ENCODE measurements at places on chromosomes 12 and 14.
A peak's percentile ranks its signal among the peaks of the same experiment; 100 is the strongest.

- DNase-seq = no peak
Measured at GRCh38 chr12:109950625-109951024, 45.5 kb downstream of the GIT2 start.

DNA sequence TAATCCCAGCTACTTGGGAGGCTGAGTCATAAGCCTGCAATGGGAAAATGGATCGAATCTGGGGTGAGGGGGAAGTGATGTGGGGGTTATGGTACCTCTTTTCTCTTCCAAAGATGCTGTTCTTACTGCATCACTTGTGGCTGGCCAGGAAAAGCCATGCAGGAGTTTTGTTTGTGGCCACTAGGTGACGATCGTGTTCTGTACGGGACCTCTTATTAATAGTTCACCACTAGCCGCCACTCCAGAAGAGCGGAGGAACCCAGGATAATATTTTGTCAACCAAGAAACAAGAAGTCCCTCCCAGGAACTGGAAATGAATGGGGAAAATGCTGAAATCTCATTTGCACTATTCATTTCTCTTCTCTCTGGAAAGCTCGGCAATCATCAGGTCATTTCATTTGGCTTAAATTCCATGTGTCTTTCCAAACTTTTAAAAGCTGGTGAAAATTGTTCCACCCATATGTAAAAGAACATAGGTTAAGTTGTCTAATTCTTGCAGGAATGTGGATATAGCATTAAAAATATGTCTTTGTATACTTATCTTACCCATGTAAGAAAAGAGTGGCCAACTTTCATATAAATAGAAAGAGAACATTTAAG lies 8.9 kb downstream of the GPR65 start:
- DNase-seq = peak; percentile 53

DNA sequence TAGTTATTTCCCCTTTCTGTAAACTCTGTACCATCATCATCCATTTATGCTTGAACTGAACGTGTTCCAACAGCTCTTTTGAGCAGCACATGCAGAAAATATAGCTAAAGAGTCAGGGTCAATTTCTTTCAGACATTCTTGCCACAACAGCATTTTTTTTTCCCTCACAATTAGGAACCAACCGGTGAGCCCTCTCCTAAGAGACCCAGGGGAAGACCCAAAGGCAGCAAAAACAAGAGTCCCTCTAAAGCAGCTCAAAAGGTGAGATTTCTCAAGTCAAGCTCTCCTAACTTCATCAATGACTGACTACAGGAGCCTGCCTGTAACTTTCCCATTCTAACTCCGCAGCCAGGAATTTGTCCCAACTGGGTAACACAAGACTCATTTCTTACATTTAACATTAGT lies 3.5 kb downstream of the HMGA2 start:
- no peak for DNase-seq

DNA sequence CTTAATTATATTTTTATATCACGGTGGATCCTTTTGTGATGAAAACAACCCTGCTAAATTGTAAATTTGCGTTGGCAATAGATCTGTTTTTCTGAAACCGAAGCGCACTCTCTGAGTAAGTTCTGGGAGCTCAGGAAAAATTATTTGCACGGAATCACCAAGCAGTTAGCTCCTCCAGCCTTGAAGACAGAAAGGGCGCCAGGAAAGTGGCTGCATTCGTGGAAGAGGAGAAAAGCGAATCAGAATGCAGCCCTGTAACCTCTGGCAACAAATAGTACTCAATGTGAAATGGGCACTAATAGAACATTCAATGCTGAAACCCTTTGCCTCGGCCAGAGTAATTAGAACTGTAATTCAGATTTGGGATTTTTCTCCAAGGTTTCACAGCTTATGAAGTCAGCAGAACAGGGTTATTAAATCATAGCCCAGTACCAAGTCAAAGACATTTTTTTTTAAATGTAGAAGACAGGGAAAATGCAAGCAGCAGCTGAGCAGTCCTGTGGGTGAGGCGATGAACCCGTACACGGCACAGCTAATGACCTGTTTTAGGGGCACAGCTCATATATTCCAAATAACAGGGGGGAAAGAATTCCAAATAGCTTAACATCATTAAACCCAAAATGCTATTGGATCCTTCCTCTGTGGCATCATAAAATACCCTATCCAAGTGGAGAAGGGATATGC lies 251.4 kb downstream of the EGLN3 start:
- DNase-seq = no peak

GRCh38 chr14:28584951-28585350 lies 181.6 kb upstream of the FOXG1 start:
- DNase-seq = no peak

DNA sequence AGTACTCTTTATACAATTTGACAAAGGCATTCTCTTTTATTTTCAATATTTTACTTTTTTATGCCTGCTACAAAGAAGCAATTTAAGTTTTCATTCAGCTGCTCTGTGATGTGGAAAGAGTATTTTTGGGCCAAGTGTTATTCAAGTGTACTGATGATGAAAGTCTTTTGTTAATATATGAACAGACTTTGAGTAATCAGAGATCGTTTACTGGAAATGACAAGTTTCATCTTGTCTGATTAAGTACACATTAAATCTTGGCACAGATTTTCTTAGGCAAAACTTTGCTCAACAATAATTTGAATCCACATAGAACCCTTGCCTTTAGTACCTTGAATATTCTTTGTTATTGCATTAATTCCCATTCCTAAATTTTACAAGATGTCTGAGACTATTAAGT lies 13.3 kb upstream of the PZP start:
- peak; percentile 64 for DNase-seq

DNA sequence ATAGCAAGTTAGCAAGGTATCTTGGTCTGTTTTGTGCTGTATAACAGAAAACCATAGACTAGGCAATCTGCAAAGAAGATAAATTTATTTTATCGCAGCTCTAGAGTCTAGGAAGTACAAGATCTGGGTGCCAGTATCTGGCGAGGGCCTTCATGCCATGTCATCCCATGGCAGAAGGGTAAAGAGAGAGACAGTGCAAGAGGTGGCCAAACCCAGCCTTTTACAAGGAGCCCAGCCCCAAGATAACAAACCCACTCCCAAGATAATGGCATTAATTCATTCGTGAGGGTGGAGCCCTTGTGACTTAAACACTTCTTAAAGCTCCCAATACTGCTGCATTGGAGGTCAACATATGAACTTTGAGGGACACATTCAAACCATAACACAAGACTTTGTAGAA lies 16.9 kb downstream of the RPS29 start:
- DNase-seq = no peak

DNA sequence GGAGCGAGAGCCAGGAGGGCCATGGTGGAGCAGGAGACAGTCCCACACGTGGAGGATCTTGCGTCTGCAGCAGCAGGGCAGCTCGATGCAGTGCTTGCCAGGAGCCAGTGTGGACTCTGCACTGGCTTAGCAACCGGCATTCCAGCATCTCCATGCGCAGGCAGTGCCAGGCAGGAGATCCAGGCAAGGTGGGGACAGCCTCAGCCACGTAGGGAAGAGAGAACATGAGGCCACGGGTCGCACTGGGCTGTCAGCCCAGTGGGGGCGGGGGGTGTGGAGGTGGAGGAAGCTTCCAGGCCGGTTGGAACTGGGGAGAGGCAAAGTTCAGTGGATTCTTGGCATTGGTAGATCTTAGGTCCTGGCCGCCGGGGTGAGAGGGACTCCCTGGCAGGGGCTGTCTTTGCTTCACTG lies 121.0 kb upstream of the EVL start:
- no peak for DNase-seq

DNA sequence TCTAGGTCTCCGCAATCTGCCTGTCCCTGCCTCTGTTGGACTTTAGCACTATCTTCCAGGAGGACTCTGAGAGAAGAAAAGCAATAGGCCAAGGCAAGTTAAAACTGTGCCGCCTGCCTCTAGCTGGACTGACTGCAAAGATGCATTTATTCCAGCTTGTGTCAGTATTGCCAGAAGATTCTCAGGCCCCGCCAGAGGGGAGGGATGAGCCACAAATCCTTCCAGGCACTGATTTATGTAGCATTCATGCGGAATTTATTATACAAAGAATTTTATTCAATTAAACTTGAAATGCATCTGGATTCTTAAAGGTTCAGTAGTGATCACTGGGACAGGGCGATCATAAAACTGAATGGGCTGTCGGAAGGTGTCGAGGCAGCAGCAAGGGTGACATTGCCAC lies 19.8 kb downstream of the MMAB start:
- no peak for DNase-seq

DNA sequence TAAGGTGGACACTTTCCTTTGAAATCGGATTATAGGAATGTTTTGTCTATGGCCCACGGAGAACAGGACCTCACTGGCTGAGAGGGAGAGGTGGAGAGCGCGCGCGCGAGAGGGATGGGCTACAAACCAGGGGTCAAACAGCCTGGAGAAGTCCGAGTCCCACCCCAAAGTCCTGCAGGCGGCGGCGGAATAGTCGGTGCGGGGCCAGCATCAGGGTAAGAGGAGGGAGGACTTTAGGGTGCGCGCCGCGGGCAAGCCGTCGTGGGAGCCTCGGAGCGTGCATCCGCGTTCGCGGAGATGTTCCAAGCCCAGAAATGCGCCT lies 3.3 kb upstream of the HOXC8 start:
- DNase-seq = no peak

- DNase-seq = no peak
Measured at GRCh38 chr12:87116780-87117179, 860.6 kb upstream of the MGAT4C start.

GRCh38 chr12:119665164-119665929 lies 2.6 kb upstream of the PRKAB1 start:
- DNase-seq = no peak

- no peak for DNase-seq
Measured at GRCh38 chr12:116731801-116732200, 6.1 kb downstream of the SPRING1 start.

GRCh38 chr14:90674043-90674670 lies 142.1 kb downstream of the TTC7B start:
- DNase-seq = no peak

DNA sequence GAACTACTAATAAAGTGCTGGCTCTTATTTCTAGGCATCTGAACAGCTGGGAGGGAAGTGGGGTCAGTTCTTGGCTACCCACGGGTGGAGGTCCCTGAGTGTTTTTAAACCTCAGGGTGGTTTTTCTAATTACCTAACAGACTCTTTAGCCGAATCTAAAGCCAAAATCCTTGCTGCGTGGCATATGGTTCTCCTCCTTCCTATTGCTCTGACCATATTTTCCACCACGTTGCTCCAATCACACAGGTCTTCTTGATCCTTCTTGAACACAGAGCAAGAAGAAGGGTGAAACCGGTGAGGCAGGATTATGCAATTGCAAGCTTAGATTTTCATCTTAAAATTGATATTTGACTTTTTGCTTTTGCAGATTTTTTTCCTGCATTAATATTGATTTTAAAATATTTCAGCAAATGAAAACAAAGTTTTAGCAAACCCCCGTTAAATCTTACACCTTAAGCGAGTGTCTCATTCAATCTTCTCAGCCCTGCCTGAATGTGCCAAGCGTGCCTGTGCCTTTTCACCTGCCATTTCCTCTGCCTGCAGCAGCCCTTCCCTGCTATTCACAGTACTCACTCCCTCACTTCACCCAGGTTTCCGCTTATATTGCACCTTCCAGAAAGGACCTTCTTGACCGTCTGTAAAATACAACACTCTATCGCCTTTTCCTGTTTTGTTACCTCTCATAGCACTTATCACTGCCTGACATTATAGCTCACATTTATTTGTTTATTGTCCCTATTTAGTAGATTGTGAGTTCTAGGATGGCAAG lies 506.0 kb downstream of the DIO2 start:
- DNase-seq = no peak

- DNase-seq = no peak
Measured at GRCh38 chr12:95055057-95055456, 18.4 kb downstream of the NR2C1 start.

- DNase-seq = no peak
Measured at GRCh38 chr12:13957576-13957975, 23.8 kb downstream of the GRIN2B start.

GRCh38 chr12:34107781-34108404 lies 85.6 kb downstream of the ALG10 start:
- DNase-seq = no peak

DNA sequence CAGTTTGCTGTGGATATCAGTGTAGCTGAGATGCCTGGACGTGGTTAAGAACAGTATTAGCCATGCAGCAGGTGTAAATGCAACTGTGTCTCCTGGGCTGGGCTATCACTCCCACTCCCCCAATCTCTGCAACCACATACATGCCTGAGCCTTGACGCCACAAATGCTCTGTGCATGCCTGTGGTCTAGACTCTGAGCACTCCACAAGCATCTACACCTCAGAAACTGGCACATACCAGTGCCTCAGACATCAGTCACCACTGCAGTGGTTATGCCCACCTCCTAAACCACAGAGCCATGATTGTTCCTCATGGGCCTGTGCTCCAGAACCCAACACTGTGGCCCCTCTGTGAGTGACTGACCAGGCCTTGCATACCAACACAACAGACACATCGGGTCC lies 226.8 kb upstream of the ALG10 start:
- DNase-seq = no peak

GRCh38 chr14:23402296-23403138 lies 5.6 kb downstream of the MYH6 start:
- no peak for DNase-seq

DNA sequence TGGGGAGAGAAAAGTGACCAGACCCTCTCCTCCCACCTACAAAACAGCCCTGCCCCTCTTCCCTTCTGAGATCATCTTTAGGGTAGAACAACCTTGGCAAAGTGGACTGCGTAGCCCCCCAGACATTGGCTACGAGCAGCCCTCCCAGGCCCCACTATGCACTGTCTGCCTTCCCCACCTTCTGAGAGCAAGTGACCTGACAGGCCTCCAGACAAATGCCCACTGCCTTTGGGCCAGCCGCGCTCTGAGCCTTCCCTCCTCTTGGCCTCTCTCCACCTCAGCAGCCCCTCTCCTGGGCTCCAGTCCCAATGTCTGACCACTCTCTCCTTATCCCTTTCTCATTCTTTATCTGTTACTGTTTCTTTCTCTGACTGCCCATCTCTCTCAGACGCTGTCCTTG lies 46.5 kb upstream of the CCND2 start:
- DNase-seq = no peak

- no peak for DNase-seq
Measured at GRCh38 chr14:27184427-27184826, 586.6 kb upstream of the NOVA1 start.

GRCh38 chr14:96459851-96460250 lies 42.3 kb upstream of the PAPOLA start:
- no peak for DNase-seq

- no peak for DNase-seq
Measured at GRCh38 chr14:80586131-80586530, 355.4 kb downstream of the CEP128 start.

DNA sequence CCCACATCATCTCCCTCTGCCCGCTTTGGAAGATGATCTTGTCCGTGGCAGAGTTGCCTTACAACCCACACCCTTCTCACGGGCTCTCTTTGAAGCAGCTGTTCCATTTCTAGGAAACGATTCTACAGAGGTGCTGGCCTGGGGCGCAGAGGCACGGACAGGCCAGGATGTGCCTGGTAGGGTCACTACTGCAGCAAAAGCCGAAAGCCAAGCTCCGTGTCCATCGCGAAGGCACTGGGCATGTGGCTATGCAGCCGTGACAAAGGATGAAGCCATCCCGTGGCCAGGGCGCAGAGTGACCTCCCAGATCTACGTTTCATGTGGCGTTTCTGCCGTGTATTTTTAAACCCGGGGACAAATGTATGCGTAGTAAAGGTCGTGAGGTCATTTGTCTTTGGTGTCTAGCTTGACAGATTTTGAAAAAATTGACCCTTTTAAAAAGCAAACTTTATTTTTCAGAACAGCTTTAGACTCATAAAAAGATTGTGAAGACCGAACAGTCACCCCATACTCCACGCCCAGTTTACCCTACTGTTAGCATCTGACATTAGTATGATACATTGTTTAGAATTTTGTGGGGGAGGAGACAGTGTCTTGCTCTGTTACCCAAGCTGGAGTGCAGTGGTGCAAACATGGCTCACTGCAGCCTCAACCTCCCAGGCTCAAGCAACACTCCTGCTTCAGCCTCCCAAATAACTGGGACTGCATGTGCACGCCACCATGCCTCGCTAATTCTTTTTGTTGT lies 40.4 kb upstream of the NCOR2 start:
- DNase-seq = peak; percentile 76
